ENCODE measurements at places on chromosomes 4 and X.

DNA sequence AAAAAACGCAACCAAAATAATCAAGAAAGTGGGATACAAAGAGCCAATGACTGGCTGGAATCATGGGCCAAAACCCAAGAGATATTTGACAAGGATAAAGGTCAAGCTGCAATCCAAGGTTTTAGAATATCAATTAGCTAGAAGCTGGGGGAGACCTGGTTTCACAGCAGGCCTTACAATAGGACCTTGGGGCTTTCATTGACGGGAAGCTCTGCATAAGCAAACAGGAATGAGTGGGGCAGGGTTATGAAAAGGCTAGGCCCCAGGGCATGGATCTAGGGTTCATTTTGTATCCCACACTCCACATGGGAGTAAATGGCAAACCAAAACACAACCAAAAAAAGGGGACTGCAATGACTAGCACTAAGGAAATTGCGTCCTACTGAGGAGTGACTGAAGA, 215.3 kb downstream of the HS6ST2 start:
- DNase-seq = no peak

DNA sequence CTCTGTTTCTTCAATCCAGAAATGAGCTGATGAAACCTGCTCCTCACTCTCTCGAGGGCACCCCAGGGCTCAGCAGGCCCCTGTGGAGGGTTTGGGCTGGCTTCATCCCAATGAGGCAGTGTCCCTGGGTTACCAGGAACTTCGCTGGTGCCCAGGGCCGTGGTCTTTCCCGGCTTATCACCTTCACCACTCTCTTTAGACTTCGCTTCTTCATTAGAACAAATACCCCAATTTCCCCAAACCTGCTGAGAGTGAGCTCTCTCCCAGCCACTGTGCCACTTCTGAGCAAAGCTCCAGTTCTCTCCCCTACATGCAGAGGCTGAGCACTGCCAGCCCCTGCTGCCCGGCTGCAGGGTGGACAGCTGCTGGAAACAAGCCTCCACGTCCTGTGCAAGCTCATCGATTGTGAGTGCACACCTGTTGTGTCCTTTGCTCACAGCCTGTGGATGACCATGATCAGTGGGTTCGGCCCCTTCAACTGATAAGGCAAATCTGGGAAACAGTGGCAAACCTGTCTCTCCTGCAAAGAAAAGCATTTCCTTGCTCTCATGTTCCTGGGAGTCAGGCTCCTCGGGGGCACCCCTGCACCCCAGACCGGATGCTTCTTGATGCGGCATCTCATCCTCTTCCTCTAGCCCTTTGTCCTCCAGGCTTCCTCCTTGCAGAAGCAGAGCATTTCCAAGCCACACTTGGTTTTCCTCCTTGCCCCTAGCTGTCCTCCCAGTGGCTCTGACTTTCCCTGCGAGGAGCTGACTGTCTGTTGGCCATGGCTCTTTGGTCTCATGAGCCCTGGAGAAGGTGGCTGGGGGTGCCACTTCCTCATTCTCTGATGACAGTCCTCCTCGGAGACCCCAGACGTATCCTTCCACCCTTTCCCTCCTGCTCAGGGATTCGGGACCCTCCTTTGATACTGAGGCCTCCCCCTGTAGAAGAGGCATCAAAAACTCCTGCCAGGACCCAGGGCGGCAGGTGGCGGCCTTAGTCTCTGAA, 28.7 kb downstream of the C4orf50 start:
- DNase-seq = no peak

- DNase-seq = no peak
These were observed 149.0 kb downstream of the MID1 start for GRCh38 chrX:10471418-10471817.

- DNase-seq = no peak
These were observed 71.5 kb downstream of the TMEM47 start for GRCh38 chrX:34585561-34585960.

- DNase-seq = no peak
These were observed 32.4 kb upstream of the RBPJ start for GRCh38 chr4:26288355-26288909.

DNA sequence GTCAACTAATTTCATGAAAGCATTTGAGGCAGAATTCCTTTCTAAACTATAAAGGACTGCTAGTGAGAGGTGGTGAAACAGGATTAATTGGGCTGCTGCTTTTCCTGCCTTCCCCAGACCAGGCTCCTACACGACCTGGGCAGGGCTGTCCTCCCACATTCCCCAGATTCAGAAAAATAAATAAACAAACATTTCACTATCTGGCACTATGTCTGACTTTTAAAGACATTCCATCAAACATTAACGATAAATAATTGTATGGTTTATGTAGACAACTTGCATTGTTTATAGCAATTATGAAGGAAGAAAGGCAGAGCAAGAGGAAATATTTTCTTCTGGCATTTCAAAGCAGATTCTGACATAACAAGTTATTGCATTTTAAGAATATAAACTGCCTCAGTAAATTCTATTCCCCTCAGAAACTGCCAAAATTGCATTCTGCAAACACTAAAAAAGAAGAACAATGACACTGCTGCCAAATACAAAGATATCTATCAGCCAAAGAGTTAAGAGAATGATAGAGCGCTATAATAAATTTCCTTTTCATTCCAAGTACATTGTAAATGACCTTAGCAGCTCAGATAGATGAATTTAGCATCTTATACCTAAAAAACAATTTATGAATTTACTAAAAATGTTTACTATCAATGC, 214.7 kb upstream of the INTU start:
- DNase-seq = no peak

DNA sequence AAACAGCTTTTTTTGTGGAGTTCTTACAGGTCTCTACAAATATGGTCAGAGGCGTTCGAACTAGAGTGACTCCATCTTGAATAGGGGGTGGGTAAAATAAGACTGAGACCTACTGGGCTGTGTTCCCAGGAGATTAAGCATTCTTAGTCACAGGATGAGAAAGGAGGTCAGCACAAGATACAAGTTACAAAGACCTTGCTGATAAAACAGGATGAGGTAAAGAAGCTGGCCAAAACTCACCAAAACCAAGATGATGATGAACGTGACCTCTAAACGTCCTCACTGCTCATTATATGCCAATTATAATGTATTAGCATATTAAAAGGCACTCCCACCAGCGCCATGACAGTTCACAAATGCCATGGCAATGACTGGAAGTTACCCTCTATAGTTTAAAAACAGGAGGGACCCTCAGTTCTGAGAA, 42.8 kb upstream of the SPP1 start:
- no peak for DNase-seq

- DNase-seq = no peak
These were observed 15.1 kb upstream of the VSIG4 start for GRCh38 chrX:66054978-66055377.

DNA sequence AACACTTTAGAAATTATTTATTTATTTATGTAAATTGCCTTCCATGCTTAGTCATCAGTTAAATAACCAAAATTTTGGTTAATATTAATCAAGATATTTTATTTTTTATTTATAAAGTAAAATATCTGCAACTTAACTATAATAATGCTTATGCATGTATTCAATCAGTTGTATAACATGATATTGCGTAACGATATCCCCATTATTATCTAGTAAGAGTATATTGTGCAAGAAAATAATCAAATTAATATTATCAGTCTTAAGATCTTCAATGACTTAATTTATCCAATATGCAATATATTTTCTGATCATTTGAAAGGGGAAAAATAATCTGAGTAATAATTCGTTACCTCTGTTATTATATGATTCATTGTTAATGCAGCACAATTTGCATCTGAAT, 596.7 kb downstream of the GABRG1 start:
- DNase-seq = no peak

DNA sequence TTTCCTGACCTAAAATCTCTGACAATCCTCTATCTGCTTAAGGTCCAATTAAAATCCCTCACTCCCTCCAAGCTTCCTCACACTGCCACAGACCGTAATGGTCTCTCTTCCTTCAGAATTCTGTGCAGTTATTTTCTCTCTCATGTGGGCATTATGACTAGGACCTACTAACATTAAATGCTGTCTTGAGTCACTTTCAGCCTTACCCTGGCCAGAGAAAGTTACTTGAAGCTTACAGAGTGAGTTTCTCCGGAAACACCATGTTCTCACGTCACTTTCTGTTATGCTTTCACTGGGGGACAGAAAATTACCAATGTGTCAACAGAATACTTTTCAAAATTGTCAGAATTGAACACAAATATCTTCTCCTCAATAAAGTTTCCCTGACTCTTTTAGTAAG, 271.8 kb downstream of the INPP4B start:
- DNase-seq = no peak

DNA sequence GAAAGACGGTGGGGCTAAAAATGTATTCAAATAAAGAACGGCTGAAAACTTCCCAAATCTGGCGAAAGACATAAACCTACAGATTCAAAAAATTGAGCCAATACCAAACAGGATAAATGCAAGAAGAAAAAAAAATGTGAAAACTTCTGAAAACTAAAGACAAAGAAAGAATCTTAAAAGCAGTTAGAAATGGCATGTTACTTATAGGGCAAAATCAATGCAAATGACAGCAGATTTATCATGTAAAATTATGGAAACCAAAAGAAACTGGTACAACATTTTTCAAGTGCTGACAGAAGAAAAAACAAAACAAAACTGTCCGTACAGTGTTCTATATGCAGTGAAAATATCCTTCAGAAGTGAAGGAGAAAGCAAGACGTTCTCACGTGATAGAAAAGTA, 239.0 kb downstream of the PDGFC start:
- DNase-seq = no peak

DNA sequence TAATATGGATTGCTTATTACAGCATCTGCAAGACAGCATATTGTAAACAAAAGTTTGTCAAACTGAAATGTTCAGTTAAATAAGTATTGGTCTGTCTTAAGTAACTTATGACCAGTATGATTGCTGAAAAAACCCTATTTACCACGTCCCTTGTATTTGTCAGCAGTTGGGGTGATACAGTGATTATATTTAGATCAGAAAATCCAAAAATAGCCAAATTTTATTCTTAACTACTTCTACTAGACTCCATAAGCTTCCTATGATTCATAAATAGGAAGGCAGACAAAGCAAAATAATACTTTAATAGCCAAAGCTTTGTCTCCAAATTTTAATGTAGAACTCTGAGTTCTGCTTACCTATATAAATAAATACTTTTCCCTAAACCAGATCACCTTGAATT, 45.3 kb downstream of the TBCK start:
- no peak for DNase-seq

GRCh38 chr4:52173470-52174045, 122.5 kb downstream of the SPATA18 start:
- no peak for DNase-seq

GRCh38 chr4:120682981-120683380, 239.5 kb downstream of the PRDM5 start:
- no peak for DNase-seq

DNA sequence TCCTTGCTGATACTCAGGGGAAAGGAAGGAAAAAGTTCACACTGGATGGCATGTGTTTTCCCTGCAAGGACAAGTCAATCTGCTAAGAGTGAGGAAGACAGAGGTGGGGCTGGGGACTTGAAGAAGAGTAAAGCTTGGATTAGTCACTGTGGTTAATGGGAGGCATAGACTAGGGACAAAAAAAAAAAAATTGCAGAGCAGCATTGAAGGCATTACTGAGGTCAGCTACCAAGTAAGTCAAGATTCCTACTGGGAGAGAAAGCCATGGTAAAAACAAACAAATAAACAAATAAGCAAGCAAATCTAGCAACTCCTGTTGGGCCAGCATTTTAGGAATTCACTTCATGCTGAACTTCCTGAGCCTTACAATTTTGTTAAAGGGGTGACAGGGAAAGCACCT, 58.2 kb upstream of the GPC4 start:
- DNase-seq = no peak

- DNase-seq = no peak
These were observed 4.6 kb downstream of the CTBP1 start for GRCh38 chr4:1244081-1244977.

DNA sequence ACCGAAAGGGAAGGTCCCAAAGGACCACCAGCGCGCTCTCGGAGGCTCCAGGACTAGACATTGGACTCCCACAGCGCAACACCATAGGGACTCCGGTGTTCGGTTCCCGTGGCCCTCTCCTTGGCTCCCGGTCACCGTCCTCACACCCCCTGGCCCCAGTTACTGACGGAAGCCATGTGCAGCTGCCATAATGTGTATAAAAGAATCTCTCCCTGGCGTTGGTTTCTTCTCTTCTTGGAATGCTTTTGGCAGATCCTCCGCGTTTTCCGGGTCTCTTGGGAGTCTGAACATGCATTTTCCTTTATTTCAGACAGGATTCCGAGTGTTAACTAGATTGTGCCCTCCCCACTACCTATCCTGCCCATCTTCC, 69.8 kb downstream of the FBXO8 start:
- DNase-seq = no peak

- no peak for DNase-seq
These were observed 207.2 kb downstream of the NLGN4X start for GRCh38 chrX:6021316-6022091.

GRCh38 chr4:89175611-89176010, 64.3 kb downstream of the TIGD2 start:
- DNase-seq = no peak

- DNase-seq = no peak
These were observed 37.0 kb downstream of the NOP14 start for GRCh38 chr4:2925931-2926860.

GRCh38 chr4:38167973-38168372, 207.8 kb downstream of the PTTG2 start:
- no peak for DNase-seq

- DNase-seq = no peak
These were observed 88.5 kb downstream of the PAPSS1 start for GRCh38 chr4:107631560-107631959.

DNA sequence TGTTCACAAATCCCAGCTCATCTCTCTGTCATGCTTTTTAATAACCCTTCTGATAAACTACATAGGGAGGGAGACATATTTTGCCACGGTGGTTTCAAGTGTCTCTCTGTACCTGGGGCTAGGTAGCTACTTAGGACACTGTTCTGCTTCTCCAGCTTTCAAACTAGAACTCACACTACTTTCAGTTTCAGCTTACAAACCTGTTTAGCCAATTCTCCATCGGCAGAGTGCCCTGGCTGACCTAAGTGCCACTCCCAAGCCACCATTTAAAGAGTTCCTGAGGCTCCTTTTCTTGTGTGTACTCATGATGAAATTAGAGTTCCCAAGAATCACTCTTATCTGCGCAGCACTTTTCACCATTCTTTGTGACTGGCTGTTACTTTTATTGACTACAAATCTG, 899.2 kb downstream of the FAT4 start:
- no peak for DNase-seq

- DNase-seq = no peak
These were observed 30.6 kb upstream of the SORCS2 start for GRCh38 chr4:7161721-7162214.

GRCh38 chrX:133391111-133391510, 24.2 kb downstream of the GPC4 start:
- DNase-seq = no peak

GRCh38 chr4:97942951-97943350, 200.3 kb downstream of the STPG2 start:
- DNase-seq = no peak

DNA sequence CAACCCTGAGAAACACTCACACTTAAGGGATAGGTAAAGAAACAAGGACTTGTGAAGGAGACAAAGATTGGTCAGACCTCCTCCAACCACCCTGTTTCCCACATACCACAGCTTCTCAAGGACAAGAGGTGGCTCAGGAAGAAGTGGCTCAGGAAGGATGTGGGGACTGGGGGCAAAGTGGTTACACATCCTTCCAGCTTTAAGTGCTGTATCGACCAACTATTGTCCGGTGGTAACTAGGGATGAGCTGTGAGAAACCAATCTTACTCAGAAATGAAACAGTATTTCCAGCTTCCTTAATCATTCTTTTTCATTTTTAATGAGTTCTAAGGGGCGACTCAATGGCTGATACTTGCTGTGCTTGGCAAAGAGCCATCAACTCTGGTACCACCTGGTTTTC, 8.5 kb upstream of the LHFPL1 start:
- DNase-seq = no peak

Measured in stimulated activated CD8-positive, alpha-beta memory T cell treated with anti-CD3 and anti-CD28 coated beads, Interleukin-15, amount 100 ng/mL, for 24 hours (primary cell).